ENCODE measurements at places on chromosomes 2 and 18.

GRCh38 chr2:105765415-105766299, 20.9 kb downstream of the NCK2 start:
- DNase-seq = no peak

DNA sequence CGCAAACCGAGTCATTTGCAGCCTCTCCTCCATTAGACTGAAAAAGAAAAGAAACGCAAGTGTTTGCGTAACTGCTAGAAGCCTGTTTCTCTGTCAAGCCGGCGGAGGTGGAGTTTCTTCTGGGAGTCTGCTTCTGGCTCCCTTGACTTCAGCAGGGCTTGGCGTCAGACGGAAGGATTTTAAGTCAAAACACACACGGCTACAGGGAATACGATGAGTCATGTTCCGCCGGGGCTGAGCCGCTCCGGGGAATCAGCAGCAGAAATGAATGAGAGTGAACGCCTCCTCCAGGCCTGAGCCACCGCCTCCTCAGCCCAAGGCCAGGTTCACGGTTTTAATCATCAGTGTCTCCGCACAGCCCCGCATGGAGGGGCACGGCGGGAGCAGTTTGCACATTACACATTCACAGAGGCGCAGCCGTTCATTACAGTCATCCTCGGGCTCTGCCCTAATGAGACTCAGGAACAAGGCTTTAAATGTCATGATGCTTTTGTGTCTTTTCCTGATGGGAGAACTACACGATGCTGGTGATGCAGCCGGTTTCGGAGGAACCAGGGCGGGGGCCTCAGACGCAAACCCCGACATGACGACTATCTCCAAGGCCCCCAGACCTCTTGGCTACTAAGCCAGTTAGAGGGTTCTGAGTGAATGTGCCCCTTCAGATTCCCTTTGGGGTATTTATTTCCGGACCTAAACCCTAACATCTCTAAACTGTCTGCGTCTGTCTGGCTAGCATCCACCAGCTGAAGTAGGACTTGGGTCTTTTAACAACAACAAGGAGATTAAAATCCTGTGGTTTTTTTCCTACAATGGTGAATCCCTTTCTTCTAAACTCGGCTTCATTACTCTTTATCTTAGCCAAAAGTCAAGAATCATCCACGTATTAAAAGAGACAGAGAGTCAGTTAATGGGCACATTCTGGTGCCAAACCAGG, 11.1 kb upstream of the SCG2 start:
- DNase-seq = peak; percentile 82

- no peak for DNase-seq
These were observed 614.6 kb upstream of the SOX11 start for GRCh38 chr2:5077479-5078089.

- no peak for DNase-seq
These were observed 69.6 kb downstream of the ZNF516 start for GRCh38 chr18:76425146-76426131.

GRCh38 chr2:175490360-175490791, 308.9 kb upstream of the ATP5MC3 start:
- no peak for DNase-seq

DNA sequence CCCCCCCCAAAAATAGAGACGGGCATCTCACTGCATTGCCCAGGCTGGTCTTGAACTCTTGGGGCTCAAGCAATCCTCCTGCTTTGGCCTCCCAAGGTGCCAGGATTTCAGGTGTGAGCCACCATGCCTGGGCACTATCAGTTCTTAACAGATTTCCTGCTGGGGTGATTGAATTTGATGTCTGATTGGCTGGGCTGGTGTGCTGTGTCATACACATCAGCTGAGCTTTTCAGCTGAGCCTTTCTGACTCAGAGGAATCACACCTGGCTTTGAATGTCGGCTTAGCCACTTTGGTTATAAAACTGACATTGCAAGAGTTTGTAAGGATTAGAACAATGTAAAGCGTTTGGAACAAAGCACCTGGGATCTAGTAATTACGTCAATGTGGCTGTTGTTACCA, 18.9 kb downstream of the NCAPH start:
- no peak for DNase-seq

- DNase-seq = no peak
These were observed 53.7 kb downstream of the SLC4A3 start for GRCh38 chr2:219680958-219681693.

GRCh38 chr2:202908186-202908585, 3.3 kb downstream of the WDR12 start:
- no peak for DNase-seq

DNA sequence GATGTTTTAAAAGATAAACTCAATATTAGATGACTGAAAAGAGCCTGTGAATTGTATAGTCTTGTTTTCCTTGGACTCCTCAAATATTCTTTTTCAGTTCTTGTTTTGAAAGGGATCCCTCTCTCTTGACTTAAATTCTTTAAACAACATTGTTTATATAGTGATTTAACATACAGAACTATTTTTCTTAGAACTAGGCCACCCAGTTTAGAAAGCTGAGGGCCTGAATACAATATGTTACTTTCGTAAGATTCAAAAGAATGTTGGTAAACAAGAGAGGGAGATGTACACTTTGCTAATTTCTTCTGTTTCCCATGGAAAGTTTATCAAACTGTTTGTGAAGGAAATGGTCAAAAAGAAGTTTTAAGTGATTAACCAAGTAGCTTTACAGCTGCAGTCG, 5.5 kb upstream of the TSPYL6 start:
- no peak for DNase-seq

GRCh38 chr2:53765767-53766166, 1.8 kb upstream of the CHAC2 start:
- DNase-seq = no peak

DNA sequence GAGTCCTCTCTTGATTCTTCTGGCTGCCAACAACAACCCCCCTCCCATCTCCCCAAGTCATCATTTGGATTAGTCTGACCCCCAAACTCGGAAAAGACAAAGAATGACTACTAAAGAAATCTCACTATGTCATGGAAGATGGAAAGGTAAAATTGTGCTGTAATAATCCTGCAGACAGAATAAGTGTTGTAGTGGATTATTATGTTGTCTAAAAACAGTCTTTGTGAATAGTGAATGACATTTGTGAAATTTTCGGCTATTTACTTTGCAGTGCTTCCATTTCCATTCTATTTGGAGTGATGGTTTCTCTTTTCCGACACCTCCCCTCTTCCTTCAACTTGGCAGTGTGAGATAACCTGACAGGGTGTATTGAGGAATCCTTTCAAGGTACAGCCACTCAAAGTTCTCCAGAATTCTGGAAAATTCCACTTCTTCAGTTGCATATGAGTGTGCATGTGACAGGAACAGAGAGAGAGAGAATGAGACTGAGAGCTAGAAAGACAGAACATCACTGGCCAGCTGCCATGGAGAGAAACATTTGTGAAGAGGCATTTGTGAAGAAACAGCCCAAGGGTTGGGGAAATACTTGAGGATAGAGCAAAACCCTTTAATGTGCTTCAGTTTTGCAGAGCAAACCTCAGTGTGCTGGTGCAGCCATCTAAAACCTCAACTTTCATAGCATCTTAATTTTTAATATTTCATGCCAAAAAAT, 141.9 kb upstream of the DLX2 start:
- DNase-seq = no peak

GRCh38 chr18:47417807-47418206, 166.3 kb upstream of the SKOR2 start:
- DNase-seq = no peak

- DNase-seq = no peak
These were observed 173.0 kb upstream of the GATA6 start for GRCh38 chr18:21996351-21996826.

DNA sequence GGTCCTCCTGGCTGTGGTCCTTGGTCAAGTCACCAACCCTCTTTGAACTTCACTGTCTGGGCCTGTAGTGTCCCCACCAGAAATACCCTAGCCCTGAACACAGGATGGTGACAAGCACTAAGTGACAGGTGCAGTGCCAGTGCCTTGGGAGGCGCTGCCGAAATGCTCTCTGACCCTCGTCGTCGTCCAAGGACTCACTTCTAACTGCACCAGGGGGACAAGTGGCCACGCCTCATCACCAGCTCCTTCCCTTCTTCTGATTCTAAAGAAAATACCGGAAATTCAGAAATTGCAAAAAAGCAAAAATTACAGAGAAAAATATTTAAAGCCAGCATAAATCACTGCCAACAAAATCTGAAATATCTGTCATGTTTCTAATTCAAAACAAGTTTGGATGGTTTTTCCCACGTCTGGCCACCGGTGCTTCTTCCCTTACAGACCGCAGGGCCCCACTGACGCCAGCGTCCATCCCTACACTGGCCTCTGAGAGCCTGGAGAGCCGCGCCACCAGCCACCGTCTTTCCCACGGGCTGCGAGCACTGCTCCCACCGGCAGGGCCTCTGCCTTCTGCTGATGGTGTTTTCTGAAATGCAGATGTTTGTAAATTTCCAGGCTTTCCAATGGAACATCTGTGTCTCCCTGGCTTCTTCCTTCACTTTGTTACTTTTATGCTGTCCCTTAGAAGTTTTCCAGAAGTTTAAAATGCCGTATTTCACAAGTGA, 37.4 kb upstream of the GPC1 start:
- no peak for DNase-seq

DNA sequence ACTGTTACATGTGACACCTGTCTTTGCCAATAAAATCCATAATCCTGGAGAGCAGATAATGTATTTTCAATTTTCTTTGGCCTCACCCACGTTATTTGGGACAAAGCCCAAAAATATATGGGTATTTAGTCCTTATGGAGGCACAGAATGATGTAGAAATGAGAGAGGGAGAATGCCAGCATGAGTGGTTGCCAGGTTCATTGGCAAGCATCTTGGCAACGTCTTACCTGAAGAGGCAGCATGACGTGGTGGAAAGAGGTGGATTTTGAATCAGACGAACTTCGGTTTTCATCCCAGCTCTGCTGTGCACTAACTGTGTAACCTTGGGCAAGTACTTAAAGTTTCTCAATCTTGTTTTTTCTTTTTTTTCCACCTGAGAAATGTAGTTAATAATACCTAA, 969.6 kb upstream of the PIK3C3 start:
- DNase-seq = no peak

DNA sequence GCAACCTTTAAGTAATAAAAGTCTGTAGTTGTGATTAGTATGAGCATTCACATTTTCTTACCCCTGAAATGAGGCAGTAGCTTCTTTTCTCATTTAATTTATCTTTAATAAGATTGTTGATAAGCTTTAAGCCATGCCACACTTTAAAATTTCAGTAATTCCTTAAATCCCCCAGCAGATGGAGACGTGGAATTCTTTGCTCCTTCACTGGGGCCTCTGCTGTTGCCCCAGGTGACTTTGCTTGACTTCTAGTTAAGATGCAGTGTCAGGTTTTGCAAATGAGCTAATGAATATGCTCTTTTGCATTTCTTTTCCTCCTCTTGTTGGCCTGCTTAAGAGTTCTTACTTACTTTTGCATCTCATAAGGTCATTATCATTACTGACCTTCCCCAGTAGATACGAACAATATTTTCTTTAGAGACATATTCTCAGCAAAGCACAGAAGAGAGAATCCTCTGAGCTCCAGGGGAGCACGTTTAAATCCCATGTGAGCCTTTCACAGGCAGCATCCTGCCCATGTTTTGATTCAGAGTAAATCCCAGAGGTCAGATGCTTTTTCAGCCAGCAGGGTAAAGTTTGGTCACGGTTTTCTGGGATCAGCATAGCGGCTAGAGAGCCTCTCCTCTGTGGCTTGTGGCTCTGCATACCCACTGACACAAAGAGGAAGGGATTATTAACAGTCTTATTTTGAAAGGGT, 222.9 kb downstream of the PTPRM start:
- DNase-seq = no peak

DNA sequence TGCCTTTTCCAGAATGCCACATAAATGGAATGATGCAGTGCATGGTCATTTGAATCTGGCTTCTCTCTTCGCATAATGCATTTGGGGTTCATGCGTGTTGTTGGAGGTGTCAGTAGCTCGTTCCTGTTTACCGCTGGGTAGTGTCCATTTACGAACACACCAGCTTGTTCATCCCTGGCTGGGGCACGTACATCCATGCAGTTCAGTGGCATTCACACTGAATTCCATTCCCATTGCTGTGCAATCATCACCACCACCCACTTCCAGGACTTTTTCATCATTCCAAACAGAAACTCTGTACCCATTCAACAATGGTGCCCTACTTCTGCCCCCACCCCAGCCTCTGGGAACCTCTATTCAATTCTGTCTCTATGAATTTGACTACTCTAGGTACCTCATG, 14.7 kb upstream of the CIDEA start:
- no peak for DNase-seq

DNA sequence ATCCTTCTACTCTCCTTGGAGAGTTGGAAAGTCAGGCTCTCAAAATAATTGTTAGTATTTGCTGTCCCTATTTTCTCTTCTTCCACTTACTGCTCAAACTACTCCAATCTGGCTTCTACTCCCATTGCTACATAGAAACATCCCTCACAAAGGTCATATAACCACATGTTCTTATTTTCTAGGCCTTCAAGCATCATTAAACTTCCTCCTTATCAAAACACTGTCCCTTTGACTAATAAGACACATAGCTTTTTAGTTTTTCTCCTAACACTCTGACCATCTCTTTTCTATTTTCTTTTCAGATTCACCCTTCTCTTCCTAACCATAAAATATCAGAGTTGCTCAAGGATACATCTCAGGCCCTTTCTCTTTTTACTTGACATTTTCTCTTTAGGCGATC, 148.3 kb downstream of the MBD2 start:
- no peak for DNase-seq

- DNase-seq = no peak
These were observed 113.2 kb upstream of the ALPP start for GRCh38 chr2:232265329-232265728.

- no peak for DNase-seq
These were observed 11.6 kb downstream of the OXER1 start for GRCh38 chr2:42752314-42752713.

GRCh38 chr2:128733450-128733849, 414.8 kb upstream of the HS6ST1 start:
- no peak for DNase-seq

- DNase-seq = no peak
These were observed 4.9 kb downstream of the PXDN start for GRCh38 chr2:1739322-1739957.

DNA sequence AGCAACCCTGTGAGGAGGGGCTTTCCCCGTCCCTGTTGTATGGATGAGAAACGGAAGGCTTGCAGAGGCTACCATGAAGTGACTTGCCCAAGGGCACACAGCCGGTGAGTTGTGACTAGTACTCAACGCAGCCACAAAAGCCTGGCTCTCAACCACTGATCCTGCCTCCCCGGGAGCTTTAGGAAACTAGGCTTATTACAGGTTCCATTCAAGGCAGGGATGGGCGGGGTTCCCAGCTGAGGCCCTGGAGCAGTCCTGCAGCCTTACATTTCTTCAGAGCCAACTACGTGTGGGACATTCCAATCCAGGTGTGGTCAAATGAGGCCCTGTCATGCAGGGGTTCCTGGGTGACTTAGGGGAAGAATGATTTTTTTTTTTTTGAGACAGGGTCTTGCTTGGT, 59.6 kb downstream of the MEX3C start:
- DNase-seq = no peak

- DNase-seq = no peak
These were observed 3.6 kb upstream of the KIAA2012 start for GRCh38 chr2:202069170-202070067.

- DNase-seq = no peak
These were observed 1059.3 kb upstream of the GYPC start for GRCh38 chr2:125596612-125597011.
